SJSA1 (cell line): ENCODE measurements at places on chromosomes 1 and 21. TPM values are rescaled to one million over a fixed set of nuclear protein-coding genes. Genes with fewer than 3 reads are reported as not detected.

GRCh38 chr1:34272152-34272551, 95.4 kb downstream of the C1orf94 start:
- no peaks in the 10 kb centered on the region for H3K27me3 ChIP-seq
- H3K27ac ChIP-seq = no peak overlapping the region
- DNase-seq = no peak
- H3K4me1 ChIP-seq = peaks cover 32% of the 10 kb centered on the region
- no peaks in the 10 kb centered on the region for H3K36me3 ChIP-seq

Gene VHLL
- total RNA-seq = not detected in 2 replicates

GRCh38 chr1:73789965-73790364, 408.0 kb downstream of the LRRIQ3 start:
- H3K27me3 ChIP-seq = no peaks in the 10 kb centered on the region
- no peak overlapping the region for H3K4me3 ChIP-seq
- H3K36me3 ChIP-seq = no peaks in the 10 kb centered on the region
- no peak for DNase-seq

DNA sequence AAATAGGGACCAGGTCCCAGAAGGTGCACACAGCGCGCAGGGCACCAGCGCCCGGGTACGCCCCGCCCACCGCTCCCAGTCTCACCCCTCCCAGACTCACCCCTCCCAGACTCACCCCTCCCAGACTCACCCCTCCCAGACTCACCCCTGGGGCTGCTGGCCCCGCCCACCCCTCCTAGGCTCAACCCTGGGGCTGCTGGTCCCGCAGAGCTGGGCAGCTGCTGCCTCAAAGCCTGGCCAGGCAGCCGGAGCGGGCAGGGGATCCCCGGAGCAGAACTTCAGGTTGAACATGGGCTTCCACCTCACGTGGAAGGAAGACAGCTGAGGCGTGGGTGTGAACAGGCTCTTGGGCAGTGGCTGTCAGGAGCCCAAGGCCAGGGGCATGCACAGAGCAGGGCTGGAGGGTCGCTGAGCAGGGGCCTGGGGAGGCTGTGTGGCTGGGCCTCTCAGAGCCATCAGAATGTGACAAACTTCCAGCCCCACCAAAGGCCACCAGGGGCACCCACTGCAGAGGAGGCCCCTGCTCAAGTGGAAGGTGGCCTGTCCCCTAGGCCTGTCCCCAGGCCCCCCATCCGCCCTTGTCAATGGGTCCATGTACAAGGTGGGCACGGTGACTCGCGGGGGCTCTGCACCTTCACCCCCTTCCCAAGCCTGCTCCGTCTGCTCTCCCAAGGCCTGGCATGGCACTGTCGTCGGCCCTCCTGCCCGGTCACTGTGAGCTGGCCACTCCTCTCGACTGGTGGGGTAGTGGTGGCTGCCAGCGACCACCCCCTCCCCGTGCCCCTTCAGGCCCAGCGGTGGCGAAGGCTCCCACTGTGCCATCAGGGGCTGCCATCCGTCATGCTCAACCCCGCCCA, 20.4 kb upstream of the SUMO3 start:
- no peak for DNase-seq
- no peaks in the 10 kb centered on the region for H3K36me3 ChIP-seq
- H3K27me3 ChIP-seq = no peaks in the 10 kb centered on the region
- H3K4me1 ChIP-seq = peaks cover 10% of the 10 kb centered on the region
- no peak overlapping the region for H3K27ac ChIP-seq
- H3K4me3 ChIP-seq = no peak overlapping the region

- H3K36me3 ChIP-seq = no peaks in the 10 kb centered on the region
- peaks cover 59% of the 10 kb centered on the region for H3K4me1 ChIP-seq
- no peak for DNase-seq
- no peak overlapping the region for H3K4me3 ChIP-seq
These were observed 63.8 kb upstream of the ARHGAP29 start for GRCh38 chr1:94301186-94301585.

Gene VAV3
- total RNA-seq = not detected in 2 replicates

- H3K27me3 ChIP-seq = no peaks in the 10 kb centered on the region; the same call in 1 of the 2 replicates
- H3K4me3 ChIP-seq = no peak overlapping the region
- no peak overlapping the region for H3K27ac ChIP-seq
- H3K36me3 ChIP-seq = no peaks in the 10 kb centered on the region
These were observed 26.0 kb downstream of the PROX1 start for GRCh38 chr1:214013614-214014377.

Gene LYST
- 4.1 and 8.1 TPM in 2 replicates for total RNA-seq

DNA sequence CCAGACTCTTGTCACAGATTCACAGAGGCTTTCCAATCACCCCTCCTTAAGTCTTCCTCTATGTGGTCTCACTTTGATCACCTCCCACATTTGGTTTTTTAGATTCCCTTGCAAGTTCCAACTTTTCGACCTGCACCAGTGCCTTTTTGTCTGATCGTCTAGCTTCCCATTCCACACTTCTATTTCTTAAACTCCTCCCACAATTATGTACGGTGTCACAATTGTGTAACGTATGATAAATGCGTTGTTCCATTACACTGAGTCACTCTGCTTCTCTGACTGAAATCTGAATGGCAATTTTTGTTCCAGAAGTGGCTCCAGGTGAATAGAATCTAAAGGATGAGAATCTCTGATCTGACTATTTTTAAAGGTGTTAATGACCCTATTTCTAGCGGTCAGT, 320.1 kb downstream of the LMX1A start:
- no peak overlapping the region for H3K27ac ChIP-seq
- H3K36me3 ChIP-seq = no peaks in the 10 kb centered on the region
- DNase-seq = no peak
- H3K4me1 ChIP-seq = no peaks in the 10 kb centered on the region; the same call in 1 of the 2 replicates
- no peak overlapping the region for H3K4me3 ChIP-seq

- no peak overlapping the region for H3K27ac ChIP-seq
- no peaks in the 10 kb centered on the region for H3K36me3 ChIP-seq
- DNase-seq = no peak
- no peaks in the 10 kb centered on the region for H3K27me3 ChIP-seq
These were observed 97.8 kb upstream of the HNRNPU start for GRCh38 chr1:244962130-244962529.

- DNase-seq = no peak
- no peaks in the 10 kb centered on the region; the same call in 1 of the 2 replicates for H3K27me3 ChIP-seq
- no peaks in the 10 kb centered on the region for H3K36me3 ChIP-seq
- H3K4me3 ChIP-seq = no peak overlapping the region
- H3K27ac ChIP-seq = no peak overlapping the region
- H3K4me1 ChIP-seq = no peaks in the 10 kb centered on the region
These were observed 51.7 kb downstream of the SH3GLB1 start for GRCh38 chr1:86756062-86756406.

DNA sequence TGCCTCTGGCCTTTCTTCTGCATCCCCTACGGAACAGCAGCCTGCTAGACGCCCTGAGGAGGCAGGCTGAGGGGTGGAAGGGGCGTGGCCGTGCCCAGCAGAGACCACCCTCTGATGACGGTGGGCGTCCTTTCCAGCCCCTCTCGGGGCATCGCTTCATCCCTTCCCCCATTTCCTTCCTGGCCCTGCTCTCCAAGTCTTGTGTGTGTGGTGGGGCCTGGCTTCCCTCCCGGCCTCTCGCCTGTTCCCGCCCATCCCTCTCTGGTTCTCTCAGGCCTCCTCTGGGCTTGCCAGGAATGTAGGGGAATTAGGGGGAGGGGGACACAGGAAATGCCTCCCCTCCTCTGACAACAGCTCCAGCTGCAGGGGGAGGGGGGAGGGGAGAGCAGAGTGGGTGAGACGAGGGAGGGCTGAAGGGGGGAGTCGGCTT, 51.1 kb downstream of the SKI start:
- H3K4me3 ChIP-seq = no peak overlapping the region
- H3K4me1 ChIP-seq = peaks cover 37% of the 10 kb centered on the region
- DNase-seq = peak; percentile 92
- peaks cover 13% of the 10 kb centered on the region for H3K36me3 ChIP-seq
- H3K27ac ChIP-seq = peak overlapping the region; percentile 64

DNA sequence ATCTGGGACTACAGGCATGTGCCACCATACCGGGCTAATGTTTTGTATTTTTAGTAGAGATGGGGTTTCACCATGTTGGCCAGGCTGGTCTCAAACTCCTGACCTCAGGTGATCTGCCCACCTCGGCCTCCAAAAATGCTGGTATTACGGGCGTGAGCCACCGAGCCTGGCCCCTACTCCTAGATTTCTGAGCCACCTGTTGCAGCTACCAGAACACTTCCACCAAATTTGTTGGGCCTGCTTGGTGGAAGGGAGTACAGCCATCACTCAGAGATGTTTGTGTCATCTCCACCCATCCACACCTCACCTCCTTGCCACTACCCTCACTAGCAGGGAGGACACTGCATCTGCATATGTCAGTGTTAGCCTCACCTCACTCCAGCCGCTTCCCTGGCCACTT, 5.5 kb downstream of the RIMKLA start:
- no peaks in the 10 kb centered on the region for H3K36me3 ChIP-seq
- H3K27me3 ChIP-seq = peaks cover 25% of the 10 kb centered on the region
- no peak overlapping the region for H3K4me3 ChIP-seq
- H3K27ac ChIP-seq = no peak overlapping the region

DNA sequence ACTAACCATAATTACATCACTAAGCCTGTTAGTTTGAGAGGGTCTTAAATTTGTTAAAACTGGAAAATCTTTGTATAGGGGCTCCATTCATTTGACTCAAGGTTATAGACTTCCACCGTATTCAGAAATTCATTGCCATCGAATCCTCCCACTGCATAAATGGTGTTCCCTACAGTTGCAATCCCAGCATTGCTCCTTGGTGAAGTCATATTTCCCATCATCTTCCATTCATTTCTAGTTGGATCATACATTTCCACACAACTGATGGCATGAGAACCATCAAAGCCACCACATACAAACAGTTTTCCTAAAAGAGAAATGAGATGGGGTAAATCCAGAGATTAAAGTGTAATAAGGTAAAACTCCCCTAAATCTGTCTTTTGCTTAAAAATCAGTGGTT, 19.1 kb downstream of the IVNS1ABP start:
- no peaks in the 10 kb centered on the region for H3K4me1 ChIP-seq
- H3K4me3 ChIP-seq = no peak overlapping the region
- no peak overlapping the region for H3K27ac ChIP-seq
- DNase-seq = no peak
- H3K27me3 ChIP-seq = no peaks in the 10 kb centered on the region

Gene SPRR4
- total RNA-seq = not detected in 2 replicates

GRCh38 chr1:15132965-15133364, 20.6 kb upstream of the TMEM51 start:
- H3K4me1 ChIP-seq = peaks cover 11% of the 10 kb centered on the region
- H3K4me3 ChIP-seq = no peak overlapping the region
- H3K27ac ChIP-seq = no peak overlapping the region
- H3K27me3 ChIP-seq = no peaks in the 10 kb centered on the region

- H3K27me3 ChIP-seq = no peaks in the 10 kb centered on the region
- no peak overlapping the region for H3K4me3 ChIP-seq
- peaks cover 34% of the 10 kb centered on the region for H3K36me3 ChIP-seq
- no peak overlapping the region for H3K27ac ChIP-seq
- H3K4me1 ChIP-seq = no peaks in the 10 kb centered on the region
- DNase-seq = no peak
These were observed 38.9 kb downstream of the EPRS1 start for GRCh38 chr1:220007438-220007837.

- no peaks in the 10 kb centered on the region for H3K36me3 ChIP-seq
- no peak for DNase-seq
- H3K4me1 ChIP-seq = no peaks in the 10 kb centered on the region
These were observed 186.4 kb downstream of the MRPL39 start for GRCh38 chr21:25420831-25421230.

DNA sequence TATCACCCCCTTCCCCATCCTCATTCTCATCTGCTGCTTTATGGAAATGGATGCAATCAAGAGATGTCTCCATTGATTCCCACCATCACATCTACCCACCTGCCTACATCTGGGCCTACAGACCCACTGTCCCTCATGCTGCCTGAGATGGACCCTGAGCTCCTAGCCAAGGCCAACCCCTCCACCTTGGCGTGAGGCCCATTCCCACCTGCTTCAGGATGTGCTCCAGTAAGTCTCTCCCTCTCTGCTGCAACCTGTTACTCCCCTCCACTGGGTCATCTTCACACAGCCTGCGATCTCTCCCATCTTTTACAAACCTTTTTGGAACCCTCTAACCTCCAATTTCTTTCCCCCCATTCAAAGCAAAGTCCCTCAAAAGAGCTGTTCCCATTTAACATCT, 4.5 kb upstream of the GALE start:
- H3K27ac ChIP-seq = no peak overlapping the region
- H3K36me3 ChIP-seq = peaks cover 5% of the 10 kb centered on the region; the same call in 1 of the 2 replicates
- peaks cover 5% of the 10 kb centered on the region for H3K4me1 ChIP-seq
- no peak overlapping the region for H3K4me3 ChIP-seq
- no peaks in the 10 kb centered on the region for H3K27me3 ChIP-seq

Gene TAS1R3
- total RNA-seq = 0.03 and 0.16 TPM in 2 replicates
